ENCODE measurements at places on chromosomes 16 and 17.

- DNase-seq = no peak
Measured at GRCh38 chr16:66578651-66579531, at the start of gene CMTM2. Gene CMTM2 (plus strand): TSS chr16:66579463. CDS start chr16:66579608, 145 bp downstream.

DNA sequence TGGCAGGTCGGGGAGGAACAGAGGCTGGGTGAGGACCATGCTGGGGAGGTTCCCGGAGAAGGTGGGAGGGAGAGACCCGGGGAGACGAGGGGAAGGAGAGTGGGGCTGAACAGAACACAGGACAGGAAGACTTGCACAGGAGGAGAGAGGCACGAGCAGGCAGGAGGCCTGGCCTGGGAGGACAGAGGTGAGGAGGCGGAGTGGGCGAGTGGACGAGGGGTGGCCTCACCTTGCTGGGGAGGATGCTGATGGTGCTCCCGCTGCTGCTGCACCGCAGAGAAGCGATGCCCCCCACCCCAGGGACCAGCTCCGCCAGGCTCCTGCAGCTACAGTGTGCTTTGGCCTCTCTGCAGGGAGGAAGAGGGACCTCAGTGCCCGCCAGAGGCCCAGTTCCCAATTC, 34.5 kb downstream of the TMEM204 start:
- no peak for DNase-seq

GRCh38 chr16:65991149-65991701, 375.3 kb upstream of the CDH5 start:
- DNase-seq = no peak

- DNase-seq = no peak
Measured at GRCh38 chr16:17246974-17247732, 223.6 kb downstream of the XYLT1 start.

GRCh38 chr17:5711344-5711743, 127.0 kb upstream of the NLRP1 start:
- no peak for DNase-seq

GRCh38 chr17:67515490-67516083, 138.5 kb downstream of the PITPNC1 start:
- no peak for DNase-seq

DNA sequence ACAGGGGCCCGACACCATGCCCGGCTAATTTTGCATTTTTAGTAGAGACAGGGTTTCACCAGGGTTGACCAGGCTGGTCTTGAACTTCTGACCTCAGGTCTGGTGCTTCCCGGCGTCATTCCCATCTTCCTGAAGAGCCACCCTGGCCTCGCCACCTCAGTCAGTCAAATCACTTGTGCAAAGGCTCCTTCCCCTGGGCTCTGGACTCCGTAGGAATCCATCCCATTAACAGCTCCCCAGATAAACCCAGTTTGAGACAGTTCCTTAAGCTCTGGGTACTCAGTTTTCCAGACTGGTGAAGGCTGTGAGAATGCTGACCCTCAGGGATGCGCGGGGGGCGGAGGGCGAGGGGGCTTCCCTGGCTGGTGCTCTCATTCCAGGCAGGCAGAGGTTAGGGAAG, 39.5 kb downstream of the MRM1 start:
- DNase-seq = no peak

DNA sequence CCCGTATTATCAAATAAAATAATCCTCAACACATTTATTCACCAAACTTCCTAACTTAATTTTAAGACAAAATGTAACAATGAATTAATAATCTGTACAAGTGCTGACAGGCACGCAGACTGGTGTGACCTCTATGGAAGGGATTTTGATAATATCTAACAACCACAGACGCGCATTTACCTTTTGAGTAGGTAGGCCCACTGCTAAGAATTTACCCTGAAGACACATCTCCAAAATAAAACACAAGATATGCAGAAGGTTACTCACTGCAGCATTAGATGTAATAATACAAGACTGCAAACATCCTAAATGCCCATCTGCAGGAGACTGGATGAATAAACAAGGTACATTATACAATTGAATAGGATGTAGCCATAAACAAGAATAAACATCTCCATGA, 22.7 kb upstream of the CMTM4 start:
- no peak for DNase-seq

DNA sequence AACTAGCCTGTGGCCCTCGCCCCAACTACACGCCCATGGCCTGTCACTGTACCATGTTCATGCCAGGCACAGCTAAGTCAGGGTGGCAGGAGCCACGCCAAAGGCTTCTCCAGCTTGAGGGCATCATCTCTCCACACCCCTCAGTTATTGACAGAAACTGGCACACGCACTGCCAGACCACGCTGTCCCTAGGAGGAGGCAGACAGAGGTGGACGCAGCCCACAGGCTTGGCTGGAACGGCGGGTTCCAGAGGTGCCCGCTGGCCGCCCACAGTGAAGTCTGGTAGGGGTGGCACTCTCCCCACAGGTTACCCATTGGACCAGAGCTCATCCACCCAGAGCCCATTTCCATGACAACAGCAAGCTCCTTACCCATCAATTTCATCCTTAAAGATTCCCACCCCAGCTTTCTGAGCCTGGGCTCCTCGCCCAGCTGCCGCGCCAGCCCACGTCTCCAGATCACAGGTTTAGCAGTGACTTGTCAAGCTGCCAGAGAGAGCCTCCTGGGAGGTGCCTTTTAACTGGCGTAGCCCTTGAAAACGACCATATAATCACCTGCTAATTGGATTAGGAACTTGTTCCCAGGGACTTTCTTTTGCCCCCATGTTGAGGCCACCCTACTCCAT, 27.9 kb downstream of the RPRML start:
- no peak for DNase-seq

- DNase-seq = no peak
Measured at GRCh38 chr16:46621934-46622676, 926 bp upstream of the SHCBP1 start.

GRCh38 chr17:12830777-12831247, 41.5 kb downstream of the ARHGAP44 start:
- DNase-seq = no peak

- DNase-seq = no peak
Measured at GRCh38 chr16:72357910-72358309, 186.0 kb upstream of the PMFBP1 start.

- no peak for DNase-seq
Measured at GRCh38 chr17:32927724-32928585, at the start of gene TMEM98. Gene TMEM98 (plus strand): TSS chr17:32928153. CDS start chr17:32931529, 3,376 bp downstream.

DNA sequence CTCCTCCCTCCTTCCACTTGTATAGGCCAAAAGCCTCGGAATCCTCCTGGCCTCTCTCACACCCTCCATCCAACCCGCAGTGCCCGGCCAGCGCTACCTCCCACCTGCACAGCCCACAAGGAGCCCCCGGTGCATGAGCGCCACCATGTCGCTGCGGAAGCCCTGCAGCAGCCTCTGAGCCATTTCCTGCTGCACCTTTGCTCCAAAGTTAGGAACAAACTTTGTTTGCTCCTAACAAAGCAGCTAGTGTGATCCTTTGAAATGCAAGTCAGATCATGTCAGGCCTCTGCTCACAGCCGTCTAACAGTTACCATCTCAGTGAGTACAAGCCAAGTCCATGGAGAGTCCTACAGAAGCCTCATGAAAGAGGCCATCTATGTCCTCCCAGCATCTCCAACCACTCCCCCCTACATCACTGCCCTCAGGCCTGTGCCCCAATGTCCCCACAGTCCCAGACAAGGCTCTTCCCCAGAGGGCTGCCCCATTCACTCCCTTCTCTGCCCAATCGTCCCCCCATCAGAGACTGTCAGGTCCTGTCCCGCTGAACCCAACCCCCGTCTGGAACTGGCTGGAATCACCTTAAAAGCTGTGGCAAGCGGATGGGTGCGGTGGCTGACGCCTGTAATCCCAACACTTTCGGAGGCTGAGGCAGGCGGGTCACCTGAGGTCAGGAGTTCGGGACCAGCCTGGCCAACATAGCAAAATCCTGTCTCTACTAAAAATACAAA, 7.5 kb downstream of the DCAKD start:
- DNase-seq = no peak

GRCh38 chr17:83196024-83196365, 116.6 kb downstream of the METRNL start:
- DNase-seq = peak; percentile 23

DNA sequence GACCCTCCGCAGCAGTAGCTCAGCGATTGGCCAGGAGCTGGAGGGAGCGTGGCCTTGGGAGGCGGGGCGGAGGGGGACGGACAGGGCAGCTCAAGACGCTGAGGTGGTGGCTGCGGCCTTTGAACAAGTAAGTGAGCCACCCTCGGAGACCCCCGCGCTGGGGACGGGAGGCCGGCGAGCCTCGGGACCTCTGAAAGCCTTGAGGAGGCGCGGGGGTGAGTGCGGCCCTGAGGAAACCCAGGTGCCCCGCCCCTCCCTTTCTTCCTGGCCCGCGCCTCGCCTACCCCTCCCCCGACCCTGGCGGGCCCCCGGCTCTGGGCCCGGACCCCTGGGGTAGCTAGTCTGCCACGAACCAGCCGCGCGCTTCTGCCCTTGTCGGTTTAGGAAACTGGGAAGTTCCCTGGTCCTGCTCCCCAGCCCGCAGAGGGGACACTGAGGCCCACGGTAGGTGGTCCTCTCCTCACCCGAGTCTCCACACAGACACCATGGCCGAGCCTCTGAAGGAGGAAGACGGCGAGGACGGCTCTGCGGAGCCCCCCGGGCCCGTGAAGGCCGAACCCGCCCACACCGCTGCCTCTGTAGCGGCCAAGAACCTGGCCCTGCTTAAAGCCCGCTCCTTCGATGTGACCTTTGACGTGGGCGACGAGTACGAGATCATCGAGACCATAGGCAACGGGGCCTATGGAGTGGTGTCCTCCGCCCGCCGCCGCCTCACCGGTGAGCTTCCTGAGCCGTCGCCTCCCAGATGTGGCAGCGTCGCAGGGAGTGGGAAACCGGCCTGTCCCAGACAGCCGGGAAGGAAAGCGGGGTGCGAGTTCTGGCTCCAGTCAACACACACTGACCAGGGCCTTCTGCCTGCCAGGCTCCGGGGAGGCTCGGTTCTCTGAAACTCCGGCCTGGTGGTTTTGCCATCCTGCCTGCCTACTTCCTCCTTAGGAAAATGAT, at the start of gene MAPK7:
Gene MAPK7, plus strand, starts transcription at position 83 of the 945 bp plus-strand sequence. Its CDS starts 403 bp downstream, at position 486.
- no peak for DNase-seq

DNA sequence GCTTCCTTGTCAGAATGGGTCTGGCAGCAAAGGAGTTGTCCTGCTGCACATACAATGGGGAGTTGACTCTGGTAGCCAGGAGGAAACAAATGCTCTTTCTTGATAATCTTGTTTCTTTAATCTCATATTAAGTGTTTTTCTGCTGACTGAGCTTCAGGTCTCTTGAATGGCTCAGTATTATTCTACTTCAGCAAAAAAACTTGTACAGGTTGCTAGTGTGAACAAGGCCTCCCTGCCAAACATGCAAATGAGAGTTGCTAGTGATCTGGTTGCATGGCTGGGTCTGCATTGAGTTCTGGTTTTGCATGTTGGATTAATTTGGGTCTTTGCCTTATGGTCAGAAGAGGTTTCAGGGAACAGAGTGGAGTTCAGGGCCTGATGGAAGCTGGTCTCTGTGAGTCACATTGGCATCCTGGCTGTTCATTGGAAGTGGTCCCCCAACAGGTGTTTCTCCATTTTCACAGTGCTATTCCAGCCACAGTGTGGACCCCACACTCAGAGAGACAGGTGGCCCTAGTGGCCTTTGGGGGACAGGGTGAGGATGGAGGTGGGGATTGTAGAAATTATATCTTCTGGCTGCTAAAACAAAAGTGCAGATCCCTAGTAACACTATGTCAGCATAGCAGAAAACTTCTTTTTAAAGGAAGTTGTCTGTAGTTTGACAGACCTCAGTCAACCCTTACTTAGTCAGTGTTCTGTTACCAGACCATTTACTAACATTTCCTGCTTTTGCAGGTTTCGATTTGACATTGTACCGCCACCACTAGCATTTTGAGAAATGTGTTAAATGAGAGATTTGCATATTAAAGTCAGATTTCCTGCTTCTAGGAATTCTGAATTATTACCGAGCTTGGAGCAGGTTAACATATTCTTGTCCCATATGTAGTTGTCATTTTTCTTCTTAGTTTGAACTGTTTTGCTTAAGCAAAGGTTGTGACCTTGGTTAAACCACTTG, 47.1 kb downstream of the EPN2 start:
- no peak for DNase-seq

DNA sequence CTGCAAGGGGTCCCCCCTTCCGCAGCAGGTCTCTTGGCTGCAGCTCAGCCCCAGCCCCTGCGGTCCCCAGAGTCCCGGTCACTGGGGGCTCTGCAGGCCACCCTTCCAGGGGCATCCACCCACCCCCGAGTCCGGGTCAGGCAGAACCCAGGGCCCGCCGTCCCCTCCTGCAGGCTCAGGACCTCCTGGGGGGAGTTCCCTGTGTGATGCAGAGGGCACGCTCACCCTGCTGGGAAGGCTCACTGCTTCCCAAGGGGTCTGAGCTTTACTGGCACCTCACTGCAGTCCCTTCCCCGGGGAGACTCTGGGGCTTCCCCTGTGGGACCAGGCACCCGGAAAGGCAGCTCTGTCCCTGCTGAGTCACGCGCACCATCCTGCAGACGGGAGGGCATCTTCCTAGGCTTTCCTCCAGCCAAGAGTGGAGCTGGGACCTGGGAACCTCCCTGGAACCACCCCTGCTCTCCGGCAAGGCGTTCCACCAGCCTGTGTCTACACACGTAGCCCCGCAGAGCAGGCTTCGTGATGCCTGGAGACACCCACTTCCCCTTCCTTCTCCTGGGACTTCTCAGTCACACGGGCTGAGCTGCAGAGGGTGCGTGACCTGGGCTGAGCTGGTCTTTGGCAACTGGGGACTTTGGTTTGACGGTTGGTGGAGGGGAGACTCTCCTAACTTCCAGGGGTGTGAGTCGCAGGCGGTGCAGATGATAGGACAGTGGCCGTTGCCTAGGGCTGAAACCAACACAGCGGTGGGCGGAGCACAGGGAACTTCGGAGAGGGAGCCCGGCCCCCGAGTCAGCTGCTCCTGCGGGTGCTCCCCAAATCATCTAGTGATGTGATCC, 23.4 kb downstream of the SLC25A10 start:
- DNase-seq = no peak

DNA sequence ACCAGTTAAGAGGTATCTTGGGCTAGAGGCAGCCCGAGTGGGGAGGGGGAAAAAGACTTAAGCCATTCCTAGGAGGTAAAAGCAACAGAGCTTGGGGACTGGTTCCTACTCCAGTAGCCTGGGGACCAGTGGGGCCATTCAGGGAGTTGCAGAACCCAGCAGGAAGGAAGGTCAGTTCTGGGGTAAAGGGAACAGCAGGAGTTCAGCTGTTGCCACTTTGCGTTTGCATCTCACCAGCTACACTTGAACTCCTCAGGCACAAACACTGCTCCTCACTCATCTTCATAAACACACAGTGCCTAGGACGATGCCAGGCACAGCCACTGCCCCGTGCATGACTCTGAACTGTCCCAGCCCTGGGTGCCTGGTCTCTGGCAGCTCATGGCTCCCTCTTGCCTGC, 4.0 kb downstream of the HAP1 start:
- DNase-seq = no peak

GRCh38 chr17:39808409-39808997, 55.6 kb downstream of the IKZF3 start:
- DNase-seq = no peak

DNA sequence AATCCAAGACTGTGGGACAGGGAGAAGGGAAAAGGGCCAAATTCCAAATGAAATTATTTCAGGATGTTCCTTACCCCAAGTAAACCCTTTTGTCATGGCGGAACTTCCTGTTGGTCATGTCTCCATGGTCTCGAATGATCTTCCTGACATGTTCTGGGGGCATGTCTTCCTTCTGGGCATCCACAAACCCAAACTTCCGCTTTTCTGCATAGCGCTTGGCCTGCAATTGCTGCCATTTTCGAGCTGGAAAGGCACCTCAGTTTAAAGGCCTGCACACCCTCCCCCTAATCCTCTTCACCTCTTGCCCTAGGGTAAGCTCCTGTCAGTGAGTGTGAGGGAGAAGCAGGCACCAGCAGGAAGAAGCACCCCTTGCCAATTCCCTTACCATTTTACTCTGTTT, 1.2 kb downstream of the PRPF8 start:
- DNase-seq = no peak

- no peak for DNase-seq
Measured at GRCh38 chr17:12789075-12789480, 220 bp upstream of the ARHGAP44 start.
